ENCODE measurements at places on chromosomes 1 and 21. TPM values are rescaled to one million over a fixed set of nuclear protein-coding genes. Genes with fewer than 3 reads are reported as not detected.

TRAF3IP3 gene
- 2.3 TPM for polyA plus RNA-seq

GREM2 gene
- 9.0 TPM for polyA plus RNA-seq

IL6R gene
- 6.5 TPM for polyA plus RNA-seq

TCHH gene
- 0.11 TPM for polyA plus RNA-seq

PKP1 gene
- 2.5 TPM for polyA plus RNA-seq
